ENCODE measurements at places on chromosomes 6 and 20. TPM values are rescaled to one million over a fixed set of nuclear protein-coding genes. Genes with fewer than 3 reads are reported as not detected.

DNA sequence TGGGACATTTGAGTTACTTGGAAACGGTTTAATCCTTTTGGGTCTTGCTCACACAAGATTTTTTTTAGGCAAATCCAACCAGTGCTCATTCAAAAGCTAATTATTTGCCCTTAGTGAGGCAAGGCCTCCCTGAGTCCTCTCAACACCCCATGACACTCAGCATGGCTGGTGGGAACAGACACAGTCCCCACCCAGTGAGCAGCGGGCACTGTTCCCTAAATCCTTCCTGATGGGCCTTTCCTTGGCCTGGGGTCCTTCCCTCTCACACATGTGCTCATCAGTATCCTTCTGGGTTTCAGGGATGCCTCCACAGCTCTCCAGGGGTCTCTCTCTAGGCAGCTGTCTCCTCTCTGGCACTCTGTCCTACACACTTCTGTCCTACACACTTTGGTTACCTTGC is 28.0 kb downstream of the PLAGL2 start:
- no peaks in the 10 kb centered on the region for H3K4me1 ChIP-seq
- no peak for DNase-seq
- no peaks in the 10 kb centered on the region for H3K36me3 ChIP-seq
- H3K27ac ChIP-seq = no peak overlapping the region
- no peak overlapping the region for H3K4me3 ChIP-seq
- H3K27me3 ChIP-seq = no peaks in the 10 kb centered on the region

GRCh38 chr6:30511169-30511546 is 21.8 kb downstream of the HLA-E start:
- H3K27me3 ChIP-seq = no peaks in the 10 kb centered on the region
- H3K36me3 ChIP-seq = no peaks in the 10 kb centered on the region
- no peak overlapping the region for H3K4me3 ChIP-seq
- no peaks in the 10 kb centered on the region for H3K4me1 ChIP-seq

DNA sequence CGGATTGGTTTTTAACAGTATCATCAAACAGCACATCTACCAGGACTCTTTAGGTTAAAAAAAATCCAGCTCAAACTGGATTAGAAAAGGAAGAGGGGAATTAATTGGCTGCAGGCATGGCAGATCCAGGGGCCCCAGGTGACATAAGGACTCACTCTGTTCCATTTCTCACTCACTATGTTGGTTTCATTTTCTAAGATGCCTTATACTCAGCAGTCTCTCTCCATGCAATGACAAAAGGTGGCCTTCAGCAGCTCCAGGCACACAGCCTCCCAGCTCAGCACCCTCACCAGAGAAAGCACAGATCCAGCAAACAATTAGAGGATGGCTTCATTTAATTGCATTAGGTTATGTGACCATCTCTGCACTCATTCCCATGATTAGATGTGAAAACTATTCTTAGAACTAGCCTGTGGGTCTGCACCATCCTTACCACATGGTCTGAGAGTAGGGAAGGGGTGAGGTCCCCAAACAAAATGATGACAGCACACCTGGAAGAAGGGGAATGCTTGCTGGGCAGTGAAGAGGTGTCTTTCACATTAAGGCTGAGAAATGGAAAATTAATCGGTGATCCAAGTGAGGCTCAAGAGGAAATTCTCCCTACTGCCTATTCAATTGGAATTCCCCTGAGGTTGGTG is 243.1 kb downstream of the CDH26 start:
- H3K36me3 ChIP-seq = no peaks in the 10 kb centered on the region
- H3K27me3 ChIP-seq = no peaks in the 10 kb centered on the region
- no peak overlapping the region for H3K4me3 ChIP-seq

DNA sequence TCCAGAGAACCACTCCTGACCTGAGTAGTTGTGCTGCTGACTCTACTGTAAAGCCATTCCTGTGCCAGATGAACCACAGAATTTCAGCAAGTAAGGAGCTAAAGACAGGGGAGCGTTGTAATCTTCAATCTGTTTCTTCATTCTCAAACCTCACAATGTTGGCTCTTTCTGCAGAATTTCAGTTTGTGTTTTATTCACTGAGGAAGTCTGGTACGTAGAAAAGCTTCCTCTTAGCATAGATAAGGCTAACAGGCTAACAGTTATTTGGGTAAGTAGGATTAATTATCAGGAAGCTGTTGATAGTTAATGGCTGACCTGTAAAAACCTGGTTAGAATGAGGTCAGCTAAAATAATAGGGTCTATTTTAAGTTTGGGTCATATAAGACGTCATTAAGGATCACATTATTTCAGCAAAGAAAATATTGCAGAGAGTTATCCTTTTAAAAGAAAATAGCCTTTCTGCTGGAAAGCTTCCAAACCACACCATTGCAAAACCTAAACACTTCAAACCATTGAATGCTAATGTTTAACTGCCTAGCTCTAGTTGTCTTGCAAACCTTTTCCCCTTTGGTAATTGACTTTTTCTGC is 14.1 kb upstream of the TENT5A start:
- H3K36me3 ChIP-seq = no peaks in the 10 kb centered on the region
- no peak for DNase-seq
- H3K27me3 ChIP-seq = no peaks in the 10 kb centered on the region
- H3K27ac ChIP-seq = no peak overlapping the region

DNA sequence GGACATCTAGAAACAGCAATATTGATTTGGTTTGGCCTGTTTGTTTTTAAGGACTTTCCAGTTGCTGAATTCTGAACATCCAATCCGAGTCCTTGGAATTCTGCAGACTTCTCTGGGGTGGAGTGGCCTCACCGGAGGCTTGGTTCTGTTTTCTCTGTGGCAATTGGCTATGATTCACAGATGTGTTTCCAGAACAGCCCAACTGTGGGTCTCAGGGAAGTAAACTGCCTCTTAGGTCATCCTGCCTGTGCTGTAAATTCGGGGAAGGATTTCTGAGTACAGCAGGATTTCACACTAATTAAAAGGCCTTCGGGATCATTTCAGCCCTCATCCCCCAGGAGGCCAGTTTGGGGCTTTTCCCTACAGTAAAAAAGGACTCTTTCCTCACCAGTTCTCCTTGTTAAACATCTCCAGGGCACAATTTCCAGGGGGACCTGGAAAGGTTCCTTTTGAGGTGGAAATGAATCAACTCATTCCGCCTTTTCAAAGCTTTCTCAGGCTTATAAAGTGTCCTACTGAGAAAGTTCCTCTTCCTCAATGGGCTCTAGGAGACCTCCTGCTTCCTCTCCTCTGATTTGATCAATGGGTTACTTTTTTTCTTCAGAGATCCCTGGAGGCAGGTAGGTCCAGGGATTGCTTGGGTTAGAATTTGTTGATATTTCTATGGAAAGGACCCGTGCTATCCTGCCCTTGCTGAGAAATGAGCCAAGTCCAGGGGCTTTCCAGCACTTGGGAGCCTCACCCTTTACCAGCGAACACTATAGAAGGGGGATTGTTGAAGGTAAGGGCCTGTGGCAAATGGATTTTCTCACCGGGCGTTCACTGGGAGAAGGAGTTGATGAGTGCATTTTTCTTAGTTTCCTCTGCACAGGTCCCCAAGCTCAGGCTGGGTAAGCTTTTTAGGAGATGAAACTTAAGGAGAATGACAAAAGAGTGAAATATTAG is 114.6 kb downstream of the CLIC5 start:
- H3K27ac ChIP-seq = no peak overlapping the region
- DNase-seq = peak; percentile 61
- H3K4me1 ChIP-seq = peaks cover 19% of the 10 kb centered on the region
- H3K4me3 ChIP-seq = no peak overlapping the region
- no peaks in the 10 kb centered on the region for H3K27me3 ChIP-seq
- no peaks in the 10 kb centered on the region for H3K36me3 ChIP-seq

GRCh38 chr6:3636060-3636459 is 115.5 kb downstream of the PXDC1 start:
- no peak overlapping the region for H3K27ac ChIP-seq
- no peaks in the 10 kb centered on the region for H3K36me3 ChIP-seq
- no peaks in the 10 kb centered on the region for H3K4me1 ChIP-seq

DNA sequence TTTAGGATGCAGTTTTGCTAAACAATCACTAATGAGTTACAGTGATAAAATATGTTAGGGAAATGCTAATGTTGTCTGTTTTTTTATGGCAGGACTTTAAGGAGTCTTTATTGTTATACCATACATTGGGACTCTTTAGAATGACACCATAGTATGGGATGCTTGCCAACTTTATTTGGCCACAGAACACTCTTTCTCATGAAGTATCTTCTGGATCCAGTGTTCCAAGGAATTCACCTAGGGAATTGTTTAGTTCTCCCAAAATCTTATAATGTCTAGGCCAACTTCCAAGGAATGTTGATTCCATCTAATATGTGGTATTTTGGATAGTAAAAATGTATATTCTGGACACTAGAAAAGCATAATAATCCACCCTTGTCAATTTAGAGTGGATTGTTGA is 3.3 kb downstream of the RIN2 start:
- no peaks in the 10 kb centered on the region for H3K36me3 ChIP-seq
- no peak for DNase-seq
- H3K4me3 ChIP-seq = no peak overlapping the region
- no peak overlapping the region for H3K27ac ChIP-seq

DNA sequence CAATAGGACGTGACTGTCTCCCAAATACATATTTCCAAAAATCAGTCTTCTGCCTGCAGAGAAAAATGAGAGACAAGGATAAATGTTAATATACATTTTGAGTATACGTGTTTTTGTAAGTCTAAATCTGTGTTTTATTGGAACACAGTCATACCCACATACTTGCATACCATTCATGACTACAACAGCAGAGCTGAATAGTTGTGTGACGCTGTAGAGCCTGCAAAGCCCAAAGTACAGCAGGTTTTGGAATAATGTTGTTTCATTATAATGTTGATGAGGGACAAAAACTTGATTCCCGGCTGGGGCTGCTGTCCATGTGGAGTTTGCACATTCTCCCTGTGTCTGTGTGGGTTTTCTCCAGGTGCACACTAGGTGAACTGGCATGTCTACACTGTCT is 23.8 kb upstream of the FBXO9 start:
- no peaks in the 10 kb centered on the region for H3K27me3 ChIP-seq
- H3K4me3 ChIP-seq = no peak overlapping the region
- no peak overlapping the region for H3K27ac ChIP-seq
- H3K36me3 ChIP-seq = peaks cover 18% of the 10 kb centered on the region
- H3K4me1 ChIP-seq = peaks cover 13% of the 10 kb centered on the region

The ADGRF1 gene
- not detected for total RNA-seq

The TFAP2C gene
- total RNA-seq = 3.0 TPM
